ENCODE measurements at places on chromosomes 4 and X. TPM values are rescaled to one million over a fixed set of nuclear protein-coding genes. Genes with fewer than 3 reads are reported as not detected.

Gene RAB40A
- not detected for total RNA-seq

- no peaks in the 10 kb centered on the region for H3K27me3 ChIP-seq
- DNase-seq, result no peak
- H3K4me1 ChIP-seq, result no peaks in the 10 kb centered on the region
- no peaks in the 10 kb centered on the region for H3K36me3 ChIP-seq
- H3K4me3 ChIP-seq, result no peak overlapping the region
- no peak overlapping the region for H3K27ac ChIP-seq
Observed at GRCh38 chrX:33062041-33062440, 149.3 kb downstream of the DMD start.

DNA sequence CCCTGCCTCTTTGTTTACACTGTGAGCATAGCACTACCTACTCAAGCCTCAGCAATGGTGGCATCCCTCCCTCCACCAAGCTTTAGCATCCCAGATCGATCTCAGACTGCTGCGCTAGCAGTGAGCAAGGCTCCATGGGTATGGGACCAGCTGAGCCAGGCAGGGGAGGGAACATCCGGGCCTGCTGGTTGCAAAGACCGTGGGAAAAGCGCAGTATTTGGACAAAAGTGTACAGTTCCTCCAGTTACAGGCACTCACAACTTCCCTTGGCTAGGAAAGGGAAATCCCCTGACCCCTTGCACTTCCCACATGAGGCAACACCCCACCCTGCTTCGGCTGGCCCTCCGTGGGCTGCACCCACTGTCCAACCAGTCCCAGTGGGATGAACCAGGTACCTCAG is 26.5 kb downstream of the EGF start:
- H3K4me3 ChIP-seq, result no peak overlapping the region
- DNase-seq, result no peak
- peaks cover 5% of the 10 kb centered on the region for H3K36me3 ChIP-seq
- H3K27ac ChIP-seq, result no peak overlapping the region

GRCh38 chr4:154189346-154189745 is 302.3 kb downstream of the DCHS2 start:
- no peaks in the 10 kb centered on the region for H3K36me3 ChIP-seq
- no peak overlapping the region for H3K4me3 ChIP-seq
- H3K4me1 ChIP-seq, result no peaks in the 10 kb centered on the region
- H3K27me3 ChIP-seq, result no peaks in the 10 kb centered on the region

DNA sequence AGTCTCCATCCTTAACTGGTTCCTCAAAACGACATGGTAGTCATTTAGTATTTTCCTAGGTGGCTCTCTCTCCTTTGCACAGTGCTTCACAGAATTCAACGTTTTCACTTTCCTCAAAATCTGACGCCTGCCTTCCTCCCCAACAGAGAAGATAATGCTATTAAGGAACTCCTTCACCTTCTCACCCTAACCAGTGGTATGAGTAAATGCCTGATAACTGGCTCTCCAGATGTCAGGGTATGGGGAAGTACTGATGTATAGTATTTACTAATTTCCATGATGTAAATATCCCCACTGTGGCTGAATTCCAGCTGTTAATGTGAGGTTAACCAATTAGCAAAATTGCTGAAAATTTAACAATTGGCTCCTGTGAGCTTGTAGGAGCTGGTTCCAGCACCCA is 28.8 kb upstream of the NSUN7 start:
- no peaks in the 10 kb centered on the region for H3K4me1 ChIP-seq
- no peaks in the 10 kb centered on the region for H3K27me3 ChIP-seq
- no peak overlapping the region for H3K4me3 ChIP-seq
- DNase-seq, result no peak
- H3K27ac ChIP-seq, result no peak overlapping the region

DNA sequence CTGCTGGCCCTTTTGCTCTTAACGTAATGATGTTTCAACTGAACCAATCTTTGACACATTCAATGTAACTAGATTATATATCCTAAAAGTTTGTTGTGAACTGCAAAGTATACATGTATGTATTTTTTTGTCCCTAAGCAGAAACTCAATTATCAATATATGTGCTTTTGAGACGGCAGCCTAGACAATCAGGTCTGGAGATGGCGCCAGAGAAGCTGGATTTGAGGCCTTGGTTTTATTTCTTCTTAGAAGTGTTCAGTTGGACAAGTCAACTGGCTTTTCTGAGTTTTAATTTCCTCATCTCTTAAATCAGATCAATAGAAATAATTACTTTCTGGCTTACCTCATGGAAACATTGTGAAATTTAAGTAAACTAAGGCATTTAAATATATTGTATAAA is 62.5 kb downstream of the DCAF8L1 start:
- H3K4me1 ChIP-seq, result no peaks in the 10 kb centered on the region
- H3K27ac ChIP-seq, result no peak overlapping the region
- H3K4me3 ChIP-seq, result no peak overlapping the region
- no peaks in the 10 kb centered on the region for H3K27me3 ChIP-seq
- DNase-seq, result no peak

Gene CYLC1
- total RNA-seq, result not detected

Gene FAM193A
- 18.3 TPM for total RNA-seq

DNA sequence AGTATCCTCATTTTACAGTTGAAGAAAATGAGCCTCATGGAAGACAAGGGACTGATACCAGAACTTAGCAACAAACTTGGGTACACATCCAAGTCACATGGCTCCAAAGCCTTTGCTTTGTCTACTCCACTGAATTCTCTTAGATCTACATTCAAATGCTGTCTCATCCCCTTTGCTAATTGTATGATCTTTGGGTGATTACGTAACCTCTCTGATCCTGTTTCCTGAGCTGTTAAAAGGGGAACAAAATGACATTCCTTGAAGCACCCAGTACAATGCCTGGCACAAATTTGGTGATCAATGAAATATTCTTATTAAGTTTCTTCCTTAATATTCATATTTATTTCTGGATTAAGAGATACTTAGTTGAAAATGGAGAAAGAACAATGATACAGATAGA is 5.9 kb upstream of the HPGD start:
- no peaks in the 10 kb centered on the region for H3K36me3 ChIP-seq
- no peak for DNase-seq
- no peaks in the 10 kb centered on the region for H3K4me1 ChIP-seq
- no peak overlapping the region for H3K27ac ChIP-seq
- no peaks in the 10 kb centered on the region for H3K27me3 ChIP-seq

GRCh38 chrX:46961097-46961496 is 48.9 kb downstream of the JADE3 start:
- H3K4me1 ChIP-seq, result peaks cover 3% of the 10 kb centered on the region
- H3K4me3 ChIP-seq, result no peak overlapping the region
- no peak for DNase-seq
- H3K27ac ChIP-seq, result no peak overlapping the region
- H3K27me3 ChIP-seq, result peaks cover 6% of the 10 kb centered on the region

DNA sequence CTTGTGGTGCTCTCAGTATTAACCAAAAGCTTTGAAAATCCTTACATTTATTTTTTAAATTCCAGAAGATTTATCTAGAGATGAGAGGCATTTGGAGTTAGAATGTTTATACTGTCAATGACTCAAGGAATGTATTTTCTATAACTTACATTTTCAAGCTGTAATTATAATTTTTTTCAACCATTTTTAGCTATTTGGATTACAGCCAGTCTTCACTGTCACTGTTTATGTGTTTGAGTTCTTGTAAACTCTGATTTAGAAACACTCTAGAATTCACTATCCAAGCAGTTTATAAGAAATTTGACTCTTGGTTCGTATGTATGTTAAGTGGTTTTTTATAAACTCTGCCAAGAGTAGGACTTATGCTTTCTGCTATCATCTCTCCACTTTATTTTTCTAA is 36.7 kb upstream of the GUCY1A1 start:
- H3K36me3 ChIP-seq, result no peaks in the 10 kb centered on the region
- H3K27ac ChIP-seq, result no peak overlapping the region
- H3K27me3 ChIP-seq, result no peaks in the 10 kb centered on the region
- H3K4me3 ChIP-seq, result no peak overlapping the region
- no peak for DNase-seq
- peaks cover 10% of the 10 kb centered on the region for H3K4me1 ChIP-seq

Gene ATP2B3
- total RNA-seq, result not detected

GRCh38 chr4:19494961-19495360 is 756.7 kb upstream of the SLIT2 start:
- no peak overlapping the region for H3K27ac ChIP-seq
- DNase-seq, result no peak
- H3K4me3 ChIP-seq, result no peak overlapping the region
- no peaks in the 10 kb centered on the region for H3K4me1 ChIP-seq
- H3K27me3 ChIP-seq, result no peaks in the 10 kb centered on the region

DNA sequence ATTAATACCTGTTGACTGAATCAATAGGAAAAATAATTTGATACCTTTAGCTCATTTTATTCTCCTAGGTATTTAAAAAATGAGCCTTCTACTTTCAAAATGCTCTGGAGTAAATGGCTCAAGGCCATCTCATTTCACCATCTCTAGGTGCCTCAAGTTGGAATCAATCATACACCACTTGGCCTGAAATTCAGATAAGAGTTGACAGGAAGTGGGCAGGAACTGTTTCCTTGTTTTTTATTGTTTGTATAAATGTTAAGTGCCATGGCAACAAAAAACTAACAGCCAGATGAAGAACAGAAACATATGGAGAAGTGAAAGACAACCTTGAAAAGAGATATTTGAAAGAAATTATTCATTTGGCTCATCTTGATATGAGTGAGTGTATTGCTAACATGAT is 12.4 kb downstream of the LIMCH1 start:
- no peak overlapping the region for H3K27ac ChIP-seq
- H3K4me1 ChIP-seq, result peaks cover 36% of the 10 kb centered on the region
- H3K36me3 ChIP-seq, result no peaks in the 10 kb centered on the region
- H3K27me3 ChIP-seq, result no peaks in the 10 kb centered on the region
- no peak for DNase-seq

GRCh38 chr4:124449881-124450280 is 262.7 kb downstream of the ANKRD50 start:
- no peak for DNase-seq
- H3K27me3 ChIP-seq, result no peaks in the 10 kb centered on the region
- H3K4me1 ChIP-seq, result no peaks in the 10 kb centered on the region
- H3K4me3 ChIP-seq, result no peak overlapping the region
- no peak overlapping the region for H3K27ac ChIP-seq
- H3K36me3 ChIP-seq, result no peaks in the 10 kb centered on the region

GRCh38 chrX:24828147-24828546 is 134.4 kb downstream of the POLA1 start:
- H3K4me3 ChIP-seq, result no peak overlapping the region
- H3K27ac ChIP-seq, result no peak overlapping the region
- H3K4me1 ChIP-seq, result no peaks in the 10 kb centered on the region
- H3K27me3 ChIP-seq, result no peaks in the 10 kb centered on the region

DNA sequence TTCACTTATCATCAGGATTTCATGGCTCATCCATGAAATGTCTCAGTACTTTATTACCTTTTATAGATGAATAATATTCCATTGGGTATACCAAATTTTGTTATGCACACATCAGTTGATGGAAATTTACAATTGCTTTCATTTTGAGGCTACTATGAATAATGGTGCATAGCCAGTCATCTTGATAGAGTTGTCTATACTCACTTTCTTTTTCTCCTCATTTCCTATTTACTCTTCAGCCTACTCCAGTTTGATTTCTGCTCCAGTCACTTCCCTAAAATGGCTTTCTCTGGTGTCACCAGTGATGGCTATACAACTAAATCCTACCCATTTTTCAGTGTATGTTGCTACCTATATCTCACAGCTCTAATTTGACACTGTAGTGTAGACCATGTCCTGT is 743.5 kb upstream of the MAGEB2 start:
- no peaks in the 10 kb centered on the region for H3K27me3 ChIP-seq
- H3K27ac ChIP-seq, result no peak overlapping the region
- DNase-seq, result no peak
- no peaks in the 10 kb centered on the region for H3K4me1 ChIP-seq
- H3K36me3 ChIP-seq, result no peaks in the 10 kb centered on the region

GRCh38 chrX:49001521-49002090 is 458 bp downstream of the GRIPAP1 start:
- H3K4me3 ChIP-seq, result peak overlapping the region; percentile 76
- H3K4me1 ChIP-seq, result peaks cover 7% of the 10 kb centered on the region
- no peaks in the 10 kb centered on the region for H3K36me3 ChIP-seq

Gene FATE1
- total RNA-seq, result not detected

- no peaks in the 10 kb centered on the region for H3K36me3 ChIP-seq
- no peak overlapping the region for H3K4me3 ChIP-seq
- H3K27me3 ChIP-seq, result no peaks in the 10 kb centered on the region
- no peak overlapping the region for H3K27ac ChIP-seq
Observed at GRCh38 chrX:56932106-56932505, 63.2 kb downstream of the SPIN3 start.

Gene PPP1R2C
- total RNA-seq, result not detected

DNA sequence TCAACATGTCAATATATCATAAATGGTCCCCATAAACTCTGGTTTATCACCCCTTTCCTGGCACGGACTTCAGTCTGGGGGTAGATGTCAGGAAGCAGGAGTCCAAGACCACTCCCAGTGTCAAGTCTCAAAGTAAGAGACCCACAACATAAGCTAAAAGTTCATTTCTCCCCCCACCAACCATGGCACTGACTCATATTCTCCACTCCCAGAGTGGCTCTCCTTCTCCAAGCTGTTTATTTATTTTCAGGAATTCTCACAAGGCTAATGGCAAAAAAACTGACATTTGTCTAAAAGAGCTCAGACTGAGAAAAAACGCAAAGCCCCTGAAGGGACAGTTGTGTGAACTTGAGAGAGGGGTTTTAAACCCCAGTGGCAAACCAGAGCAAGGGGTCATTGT is 217.0 kb downstream of the RAB28 start:
- no peak overlapping the region for H3K4me3 ChIP-seq
- no peak for DNase-seq
- no peak overlapping the region for H3K27ac ChIP-seq
- H3K27me3 ChIP-seq, result no peaks in the 10 kb centered on the region
- H3K4me1 ChIP-seq, result no peaks in the 10 kb centered on the region

All from gastrocnemius medialis (tissue), 4 donors.